AG04450 (cell line): ENCODE measurements at places on chromosomes 5 and 9. TPM values are rescaled to one million over a fixed set of nuclear protein-coding genes. Genes with fewer than 3 reads are reported as not detected.

DNA sequence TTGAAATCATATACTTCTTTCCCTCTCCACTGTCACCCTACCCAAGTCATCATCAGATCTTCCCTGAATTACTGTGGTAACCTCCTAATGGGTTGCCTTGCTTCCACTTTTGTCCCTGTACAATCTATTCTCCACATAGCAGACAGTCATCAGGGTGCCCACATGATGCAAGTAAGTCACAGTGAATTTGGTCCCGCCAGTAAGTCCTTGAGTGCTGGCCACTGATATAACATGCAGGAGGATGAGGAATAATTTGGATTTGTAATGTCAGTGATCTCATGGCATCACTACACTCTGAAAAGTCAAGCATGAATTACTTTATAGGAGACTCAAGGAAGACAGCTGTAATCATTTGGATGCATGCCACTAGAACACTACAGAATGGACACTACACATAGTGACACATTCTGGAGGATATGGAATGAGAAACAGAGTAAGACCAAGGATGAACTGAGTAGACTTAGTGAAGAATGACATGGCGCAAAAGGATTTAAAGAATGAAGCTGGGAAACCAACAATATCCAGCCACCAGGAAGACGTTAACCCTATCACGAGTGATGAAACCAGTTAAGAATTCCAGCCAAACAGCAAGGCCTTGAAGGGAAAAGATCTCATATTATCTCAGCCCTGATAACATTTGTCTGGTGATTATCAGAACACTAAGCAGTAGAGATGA is 28.6 kb downstream of the MARCHF3 start:
- DNase-seq, result peak; percentile 79

- no peak for DNase-seq
These were observed 83.9 kb downstream of the TRPM3 start for GRCh38 chr9:71037521-71037920.

Gene CDC25C
- polyA plus RNA-seq, result 3.2 and 4.8 TPM in 2 replicates

Gene SMIM33
- polyA plus RNA-seq, result not detected in 2 replicates

Gene DRD1
- 0.11 TPM in 2 replicates for polyA plus RNA-seq

DNA sequence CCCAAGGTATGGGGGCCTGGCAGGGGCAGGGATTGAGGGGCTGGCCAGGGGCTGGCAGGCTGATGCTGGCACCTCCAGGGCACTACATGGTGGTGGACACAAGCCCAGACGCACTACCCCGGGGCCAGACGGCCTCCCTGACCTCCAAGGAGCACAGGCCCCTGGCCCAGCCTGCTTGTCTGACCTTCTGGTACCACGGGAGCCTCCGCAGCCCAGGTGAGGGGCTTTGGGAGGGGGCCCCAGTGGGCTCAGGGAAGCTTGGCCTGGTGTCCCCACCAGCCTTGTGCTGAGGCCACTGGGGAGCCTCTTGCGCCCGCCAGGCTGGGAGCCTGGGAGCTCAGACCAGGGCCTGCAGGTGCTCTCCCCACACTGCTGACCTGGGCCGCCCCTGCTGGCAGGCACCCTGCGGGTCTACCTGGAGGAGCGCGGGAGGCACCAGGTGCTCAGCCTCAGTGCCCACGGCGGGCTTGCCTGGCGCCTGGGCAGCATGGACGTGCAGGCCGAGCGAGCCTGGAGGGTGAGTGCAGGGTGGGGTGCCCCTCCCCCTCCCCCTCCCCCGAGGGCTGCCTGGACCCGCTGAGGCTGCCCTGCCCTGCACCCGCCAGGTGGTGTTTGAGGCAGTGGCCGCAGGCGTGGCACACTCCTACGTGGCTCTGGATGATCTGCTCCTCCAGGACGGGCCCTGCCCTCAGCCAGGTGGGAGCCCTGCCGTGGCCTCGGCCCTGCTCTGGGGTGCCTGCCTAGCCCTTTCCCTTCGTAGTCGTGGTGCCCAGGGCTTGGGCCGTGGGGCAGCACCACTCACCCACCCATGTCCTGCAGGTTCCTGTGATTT is 5.7 kb downstream of the MAMDC4 start:
- DNase-seq, result no peak

DNA sequence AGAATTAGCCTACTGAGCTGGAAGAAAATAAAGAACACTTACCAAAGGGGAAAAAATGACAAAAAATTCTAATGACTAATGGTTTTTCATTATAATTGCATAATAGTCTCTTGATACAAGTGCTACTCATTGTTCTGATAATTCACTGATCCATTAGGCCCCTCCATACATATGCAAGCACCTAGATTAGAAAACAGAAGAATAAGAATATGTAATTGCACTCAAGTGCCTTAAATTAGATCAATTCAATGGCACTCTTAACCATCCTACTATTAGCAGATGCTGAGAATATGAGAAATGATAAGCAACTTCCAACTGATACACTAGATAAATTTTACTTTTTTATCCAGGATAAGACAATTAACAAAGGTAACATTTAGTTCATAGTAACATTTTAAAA is 440.9 kb upstream of the C9orf72 start:
- no peak for DNase-seq

- DNase-seq, result no peak
These were observed 20.5 kb upstream of the MRNIP start for GRCh38 chr5:179879003-179879689.

Gene NSG2
- polyA plus RNA-seq, result not detected in 2 replicates

Gene DOLPP1
- polyA plus RNA-seq, result 11.9 and 13.2 TPM in 2 replicates

Gene TAF1L
- 0.01 TPM in 1 of 2 replicates, not detected in the other for polyA plus RNA-seq

Gene EXOSC2
- 22.9 and 29.5 TPM in 2 replicates for polyA plus RNA-seq

DNA sequence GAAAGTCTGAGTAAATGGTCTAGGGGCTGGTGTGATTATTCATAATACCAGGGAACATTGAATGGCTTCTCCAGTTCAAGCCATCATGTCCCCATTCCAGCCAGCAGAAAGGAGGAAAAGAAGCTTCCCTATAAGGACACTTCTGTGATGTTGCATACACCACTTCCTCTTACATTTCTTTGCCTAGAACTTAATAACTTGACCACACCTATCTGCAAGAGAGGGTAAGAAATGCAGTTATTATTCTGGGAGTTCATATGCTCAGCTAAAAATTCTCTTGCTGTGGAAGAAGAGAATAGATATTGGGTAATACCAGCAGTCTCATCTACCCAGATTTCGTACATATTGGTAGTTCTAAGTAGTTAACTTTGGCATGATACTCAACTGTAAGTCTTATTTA is 166.1 kb downstream of the SLC28A3 start:
- DNase-seq, result no peak

GRCh38 chr9:130680836-130681768 is 12.5 kb upstream of the EXOSC2 start:
- peak; percentile 66 for DNase-seq
